ENCODE measurements at places on chromosomes 12 and 14. TPM values are rescaled to one million over a fixed set of nuclear protein-coding genes. Genes with fewer than 3 reads are reported as not detected.

Gene APOF
- 11.9 TPM for total RNA-seq

DNA sequence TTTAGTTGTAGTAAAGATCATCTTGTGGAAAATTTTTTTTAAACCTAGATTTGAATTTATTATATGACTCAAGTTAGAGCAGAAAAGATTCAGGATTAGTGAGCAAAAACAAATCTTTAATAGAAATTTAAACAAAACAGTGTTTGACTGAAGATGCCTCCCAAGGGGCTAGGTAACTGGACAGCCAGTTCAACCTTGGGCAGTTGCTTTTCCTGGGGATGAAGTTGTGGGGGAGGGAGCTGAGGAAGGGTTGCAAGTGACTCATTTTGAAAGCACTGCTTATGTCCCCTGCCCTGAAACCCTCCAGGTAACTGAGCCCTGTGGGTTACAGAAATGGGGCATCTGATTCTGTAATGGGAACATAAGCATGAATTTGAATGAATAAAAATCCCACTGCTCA, 13.1 kb downstream of the CFAP54 start:
- no peak overlapping the region for H3K4me3 ChIP-seq
- H3K27ac ChIP-seq: no peak overlapping the region
- no peak for DNase-seq

DNA sequence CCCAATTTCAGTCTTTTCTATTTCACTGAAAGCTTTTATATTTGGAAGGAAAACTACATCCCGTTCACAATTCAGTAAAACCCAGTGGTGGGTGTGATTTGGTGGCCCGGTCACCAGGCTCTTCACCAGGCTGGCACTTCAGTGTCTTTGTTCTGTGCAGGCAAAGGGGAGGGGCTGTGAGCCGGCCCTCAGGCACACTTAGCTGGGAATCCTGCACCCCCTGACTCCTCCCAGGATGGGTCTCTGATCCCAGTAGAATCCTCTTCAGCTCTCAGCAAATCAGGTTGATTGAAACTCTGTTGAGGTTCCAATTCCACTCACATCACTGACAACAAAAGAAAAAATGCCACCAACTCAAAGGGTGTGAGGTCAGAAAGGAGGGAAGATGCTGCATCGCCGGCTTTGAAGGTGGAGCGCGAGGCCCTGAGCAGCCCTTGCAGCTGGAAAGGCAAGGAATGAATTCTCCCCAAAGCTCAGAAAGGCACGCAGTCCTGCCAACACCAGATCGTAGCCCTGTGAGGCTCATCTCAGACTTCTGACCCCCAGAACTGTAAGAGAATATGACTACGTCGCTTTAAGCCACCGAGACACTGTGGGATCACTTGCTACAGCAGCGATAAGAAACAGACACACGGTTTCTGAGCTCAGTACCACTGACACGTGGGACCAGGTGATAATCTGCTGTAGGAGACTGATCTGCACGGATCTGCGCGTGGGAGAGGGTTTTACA, 166.6 kb downstream of the PIWIL1 start:
- no peaks in the 10 kb centered on the region for H3K27me3 ChIP-seq
- no peak overlapping the region for H3K4me3 ChIP-seq
- H3K4me1 ChIP-seq: no peaks in the 10 kb centered on the region
- no peaks in the 10 kb centered on the region for H3K36me3 ChIP-seq
- no peak for DNase-seq
- H3K27ac ChIP-seq: no peak overlapping the region

DNA sequence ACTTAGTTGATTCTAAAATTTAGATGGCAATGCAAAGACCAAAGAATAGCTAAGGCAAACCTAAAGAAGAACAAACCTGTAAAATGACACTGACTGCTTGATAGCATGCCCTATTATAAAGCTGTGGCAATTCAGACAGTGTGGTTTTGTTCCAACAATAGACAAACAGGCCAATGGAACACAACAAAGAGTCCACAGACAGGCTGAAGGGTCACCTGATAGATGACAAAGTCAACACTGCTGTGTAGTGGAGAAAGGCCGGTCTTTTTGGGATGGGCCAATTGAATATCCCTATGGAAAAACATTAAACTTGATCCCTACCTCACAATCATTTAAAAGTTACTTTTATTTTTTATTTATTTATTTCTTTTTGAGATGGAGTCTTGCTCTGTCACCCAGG, 33.8 kb upstream of the SLC25A3 start:
- no peak overlapping the region for H3K27ac ChIP-seq
- no peak for DNase-seq
- H3K27me3 ChIP-seq: no peaks in the 10 kb centered on the region
- H3K4me1 ChIP-seq: no peaks in the 10 kb centered on the region

Gene HOXC9
- total RNA-seq: not detected

Gene LRRK2
- 11.5 TPM for total RNA-seq

Gene SAMD4A
- total RNA-seq: 4.3 TPM

GRCh38 chr12:1519642-1520041, 74.7 kb downstream of the FBXL14 start:
- no peak for DNase-seq
- no peaks in the 10 kb centered on the region for H3K27me3 ChIP-seq
- H3K27ac ChIP-seq: no peak overlapping the region
- H3K4me1 ChIP-seq: peaks cover 10% of the 10 kb centered on the region

Gene VRTN
- not detected for total RNA-seq

- H3K27me3 ChIP-seq: no peaks in the 10 kb centered on the region
- H3K4me3 ChIP-seq: no peak overlapping the region
- no peaks in the 10 kb centered on the region for H3K36me3 ChIP-seq
- peak overlapping the region; percentile 52 for H3K27ac ChIP-seq
These were observed 146.4 kb downstream of the FOXN3 start for GRCh38 chr14:89270439-89271227.

- no peak for DNase-seq
- H3K27me3 ChIP-seq: no peaks in the 10 kb centered on the region
- H3K4me1 ChIP-seq: peaks cover 10% of the 10 kb centered on the region
These were observed 7.2 kb downstream of the MYL6 start for GRCh38 chr12:56165369-56165768.

GRCh38 chr14:103056322-103057027, 874 bp downstream of the CDC42BPB start:
- H3K36me3 ChIP-seq: no peaks in the 10 kb centered on the region
- peak overlapping the region; percentile 97 for H3K27ac ChIP-seq
- peak; percentile 66 for DNase-seq
- no peaks in the 10 kb centered on the region for H3K27me3 ChIP-seq

DNA sequence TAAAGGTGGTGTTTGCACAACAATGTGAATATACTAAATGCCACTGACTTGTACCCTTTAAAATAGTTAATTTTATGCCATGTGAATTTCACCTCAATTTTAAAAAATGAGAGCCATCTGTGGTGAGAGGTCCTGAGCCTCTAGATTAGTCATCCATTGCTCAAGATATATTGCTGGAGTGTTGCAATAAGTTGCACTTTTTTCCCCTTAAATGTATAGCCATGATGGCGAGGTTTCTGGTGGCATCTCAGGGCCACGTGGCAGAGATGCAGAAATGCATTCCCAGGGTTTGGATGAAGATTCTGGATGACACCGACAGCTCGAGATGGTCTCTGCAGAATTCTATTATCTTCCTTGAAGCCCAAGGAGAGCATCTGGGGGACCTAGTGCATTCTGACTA, 153.7 kb downstream of the AACS start:
- H3K36me3 ChIP-seq: no peaks in the 10 kb centered on the region
- DNase-seq: no peak
- no peaks in the 10 kb centered on the region for H3K4me1 ChIP-seq
- no peak overlapping the region for H3K4me3 ChIP-seq
- H3K27me3 ChIP-seq: peaks cover 2% of the 10 kb centered on the region
- H3K27ac ChIP-seq: no peak overlapping the region

Gene CLEC4D
- total RNA-seq: 0.67 TPM

Gene AQP6
- total RNA-seq: not detected

Data from liver (tissue), 10 donors.